ENCODE measurements at places on chromosomes 7 and 10.

DNA sequence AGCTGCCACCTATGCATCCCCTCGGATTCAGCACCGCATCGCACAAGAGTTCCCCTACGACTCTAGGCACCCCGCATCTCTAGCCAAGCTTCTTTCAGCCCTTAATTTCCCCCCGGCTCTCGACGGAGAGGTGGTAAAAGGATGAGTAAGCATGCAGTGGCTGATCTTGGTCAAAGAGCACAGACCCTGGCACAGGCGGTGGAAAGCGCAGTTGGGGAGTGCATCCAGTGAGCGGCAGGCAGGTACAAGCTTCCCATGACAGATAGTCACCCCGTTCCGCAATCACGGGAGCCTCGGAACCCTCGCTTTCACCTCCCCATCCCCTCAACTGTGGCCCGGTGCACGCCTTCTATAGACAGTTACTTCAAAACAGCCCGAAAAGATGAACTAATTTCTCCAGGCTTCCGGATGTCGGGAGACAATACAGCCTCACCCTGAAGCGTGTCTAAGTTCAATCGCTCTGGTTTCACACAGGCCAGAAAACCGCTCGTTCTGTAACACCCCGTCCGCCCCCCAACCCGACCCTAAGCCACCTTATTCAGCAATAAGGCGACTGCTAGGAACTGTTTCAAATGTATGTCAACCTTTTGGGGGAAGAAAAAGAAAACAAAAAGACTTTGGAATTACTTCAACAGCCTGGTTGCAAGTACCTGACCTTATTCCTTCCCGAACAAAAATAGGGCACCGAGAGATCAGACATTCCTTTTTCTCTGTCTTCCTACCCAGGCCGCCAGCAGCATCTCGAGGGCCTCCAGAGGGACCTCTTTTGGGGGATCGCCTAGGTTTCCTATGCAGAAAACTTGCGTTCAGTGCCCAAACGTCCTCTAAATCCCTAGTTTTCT is 1.4 kb downstream of the RHEB start:
- DNase-seq, result no peak

GRCh38 chr10:27724287-27724686 is 21.3 kb downstream of the MKX start:
- DNase-seq, result no peak

- DNase-seq, result no peak
Measured at GRCh38 chr10:14592566-14592965, 182.1 kb downstream of the FAM107B start.

DNA sequence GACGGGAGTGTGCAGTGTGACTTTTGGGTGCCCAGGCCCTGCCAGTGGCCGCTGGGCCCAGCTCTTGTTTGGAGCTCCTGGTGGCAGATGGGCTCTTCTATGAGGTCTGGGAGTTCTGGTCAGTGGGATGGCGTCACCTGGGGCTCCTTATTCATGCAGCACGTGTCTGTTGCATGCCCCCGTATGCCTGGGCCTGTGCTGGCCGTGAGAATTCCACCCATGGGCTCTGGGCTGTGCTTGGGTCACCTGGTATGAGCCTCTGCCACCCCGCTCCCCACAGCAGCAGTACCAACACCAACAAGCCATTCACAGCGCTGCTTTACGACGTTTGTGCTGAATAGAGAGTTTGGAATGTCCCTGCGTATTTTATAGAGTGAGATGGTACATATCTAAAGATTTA is 27.1 kb downstream of the INPP5A start:
- no peak for DNase-seq

DNA sequence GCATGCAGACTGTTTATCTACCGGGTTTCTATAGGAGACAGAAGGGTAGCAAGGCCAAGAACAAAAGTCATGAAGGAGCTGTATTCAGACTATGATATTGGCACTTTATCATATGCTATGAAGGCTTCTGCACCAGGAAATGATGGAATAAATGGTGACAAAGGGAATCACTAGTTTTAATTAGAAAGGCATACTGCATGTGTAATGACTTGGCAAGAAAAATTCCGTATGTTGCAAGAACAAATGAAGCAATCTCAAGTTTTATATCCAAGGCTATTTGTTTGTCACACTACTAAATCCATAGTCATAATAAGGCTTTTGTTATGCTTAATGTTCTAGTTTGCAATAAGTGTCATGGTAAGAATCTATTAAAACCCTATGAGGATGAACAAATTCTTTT is 230.9 kb downstream of the ZEB1 start:
- DNase-seq, result no peak

DNA sequence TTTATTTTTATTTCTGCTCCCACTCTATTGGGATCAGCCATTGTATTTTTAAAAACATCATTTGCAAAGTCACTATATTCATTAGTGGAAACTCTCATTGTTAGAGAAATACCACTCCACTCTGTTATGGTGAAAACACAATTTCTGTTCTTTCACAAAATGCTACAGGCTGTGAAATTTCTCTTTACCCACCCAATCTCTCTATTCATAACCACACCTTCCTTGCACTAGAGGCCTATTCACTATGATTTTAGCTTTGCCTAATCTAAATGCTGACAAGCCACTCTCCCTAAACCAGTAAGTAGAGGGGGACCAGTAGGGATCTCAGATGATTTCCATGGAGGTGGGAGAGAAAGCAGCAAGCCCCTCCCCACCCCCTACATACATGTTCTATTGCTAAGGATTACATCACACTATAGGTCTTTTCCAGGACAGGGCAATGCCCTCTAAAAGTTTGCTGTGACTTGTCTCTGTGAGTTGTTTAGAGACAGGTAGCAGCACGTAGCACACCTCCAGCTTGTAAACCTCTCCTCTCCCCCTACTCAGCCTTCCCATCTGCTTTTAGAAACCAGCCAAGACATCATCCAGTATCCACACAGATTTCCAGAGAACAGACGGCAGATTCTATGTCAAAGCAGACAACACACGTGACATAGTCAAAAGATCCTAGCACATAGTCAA is 58.3 kb upstream of the PPP1R3C start:
- DNase-seq, result no peak

GRCh38 chr7:131681961-131682360 is 125.5 kb upstream of the PODXL start:
- no peak for DNase-seq

- no peak for DNase-seq
Measured at GRCh38 chr7:108249453-108249852, 119.3 kb upstream of the LAMB4 start.

DNA sequence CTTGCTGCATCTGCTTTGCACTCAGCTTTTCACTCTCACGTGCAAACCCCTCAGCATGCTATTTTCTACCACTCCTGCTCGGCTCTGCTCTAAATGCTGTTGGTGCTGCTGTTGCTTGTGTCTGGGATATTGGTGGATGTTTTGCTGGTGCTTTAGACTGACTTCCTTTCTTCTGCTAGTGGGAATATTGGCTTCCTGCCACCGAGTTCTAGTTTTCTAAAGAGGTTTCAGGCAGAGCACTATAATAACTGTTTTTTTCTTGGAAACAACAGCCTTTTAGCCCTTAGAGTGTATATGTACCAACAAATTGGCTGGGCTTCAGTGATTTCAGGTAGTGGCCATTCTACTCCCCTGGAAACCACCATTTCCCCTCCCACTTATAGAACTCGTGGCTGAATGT is 27.8 kb downstream of the TMEM236 start:
- no peak for DNase-seq

DNA sequence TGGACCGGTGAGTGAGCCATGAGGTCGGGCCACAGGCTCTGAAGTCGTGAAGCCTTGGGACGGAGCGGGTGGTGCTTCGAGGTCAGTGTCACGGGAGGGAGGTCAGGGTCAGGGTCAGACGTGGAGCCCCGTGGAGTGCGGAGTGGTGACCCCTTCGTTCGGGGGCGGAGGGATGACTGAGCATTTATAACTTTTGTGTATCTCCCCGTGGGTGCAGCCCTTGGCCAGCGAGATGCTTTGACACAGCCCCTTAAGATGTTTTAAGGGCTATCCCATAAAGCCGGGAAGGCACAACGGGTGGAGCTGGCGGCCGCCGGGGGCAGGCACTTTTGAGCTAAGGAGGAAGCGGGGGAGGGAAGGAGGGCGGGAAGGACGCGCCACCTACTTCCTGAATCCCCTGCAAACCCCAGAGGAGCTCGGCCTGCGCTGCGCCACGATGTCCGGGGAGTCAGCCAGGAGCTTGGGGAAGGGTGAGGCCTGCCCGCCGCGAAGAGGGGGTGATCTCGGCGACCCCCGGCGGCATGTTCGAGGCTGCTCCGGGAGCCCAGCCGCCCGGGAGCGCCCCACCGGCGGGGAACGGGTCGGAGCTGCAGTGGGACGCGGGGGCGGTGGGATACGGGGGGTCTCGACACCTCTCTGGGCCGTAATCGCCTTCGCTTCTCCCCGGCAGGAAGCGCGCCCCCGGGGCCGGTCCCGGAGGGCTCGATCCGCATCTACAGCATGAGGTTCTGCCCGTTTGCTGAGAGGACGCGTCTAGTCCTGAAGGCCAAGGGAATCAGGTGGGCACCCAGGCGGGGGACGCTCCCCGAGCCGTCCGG is at the start of gene GSTO1:
Gene GSTO1 (plus strand): TSS at position 400 of the 818 bp plus-strand sequence. CDS start 37 bp downstream, at position 437.
- no peak for DNase-seq

- no peak for DNase-seq
Measured at GRCh38 chr10:9682802-9683201, 1334.9 kb upstream of the CELF2 start.

- no peak for DNase-seq
Measured at GRCh38 chr10:9824631-9825071, 1193.0 kb upstream of the CELF2 start.

GRCh38 chr7:24143547-24143946 is 140.4 kb upstream of the NPY start:
- DNase-seq, result no peak

- no peak for DNase-seq
Measured at GRCh38 chr10:123633636-123634035, 32.5 kb upstream of the GPR26 start.

DNA sequence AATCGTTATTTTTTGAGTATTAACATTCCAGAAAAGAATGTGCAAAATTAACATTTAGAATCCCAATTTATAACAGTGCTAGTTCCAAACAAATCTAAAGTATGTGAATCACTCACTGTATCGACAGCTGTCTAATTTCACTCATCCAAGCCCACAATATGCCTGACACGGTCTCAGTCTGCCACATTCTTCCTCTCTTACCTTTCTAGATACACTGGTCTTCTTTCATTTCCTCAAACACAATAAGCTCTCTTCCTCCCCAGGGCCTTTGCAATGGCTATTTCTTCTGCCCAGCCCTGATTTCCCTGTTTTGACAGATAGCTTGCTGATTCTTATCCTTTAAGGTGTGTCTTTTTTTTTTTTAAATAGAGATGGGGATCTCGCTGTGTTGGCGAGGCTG is 48.8 kb downstream of the UBE2H start:
- DNase-seq, result no peak

DNA sequence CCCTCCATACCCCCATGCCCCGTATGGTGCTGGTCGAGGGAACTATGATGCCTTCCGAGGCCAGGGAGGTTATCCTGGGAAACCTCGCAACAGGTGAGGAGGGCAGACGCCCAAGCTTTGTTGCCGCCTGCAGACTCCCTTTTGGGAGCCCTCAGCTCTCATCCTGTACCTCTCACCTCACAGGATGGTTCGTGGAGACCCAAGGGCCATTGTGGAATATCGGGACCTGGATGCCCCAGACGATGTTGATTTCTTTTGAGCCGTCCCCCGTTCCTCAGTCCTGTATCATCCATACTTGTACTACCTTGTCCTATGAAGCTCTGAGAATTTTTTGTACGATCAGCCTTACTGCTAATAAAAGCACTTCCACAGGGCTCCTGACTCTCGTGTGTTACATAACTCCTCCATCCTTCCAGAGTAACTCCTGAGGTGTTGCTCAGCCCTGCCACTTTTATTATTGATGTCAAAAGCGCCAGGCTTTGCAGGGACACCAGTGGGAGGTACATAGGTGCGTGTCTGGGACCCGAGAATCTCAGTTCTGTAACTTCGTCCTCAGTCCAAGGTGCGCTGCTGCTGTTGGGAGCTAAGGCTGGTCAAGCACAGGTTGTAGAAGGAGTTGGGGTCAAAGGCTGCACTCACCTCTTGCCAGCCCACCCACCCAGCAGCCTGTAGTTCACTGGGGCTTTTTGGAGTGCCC is 1.1 kb downstream of the UFSP1 start:
- no peak for DNase-seq

- no peak for DNase-seq
Measured at GRCh38 chr10:93086289-93086688, 12.6 kb downstream of the CYP26A1 start.

DNA sequence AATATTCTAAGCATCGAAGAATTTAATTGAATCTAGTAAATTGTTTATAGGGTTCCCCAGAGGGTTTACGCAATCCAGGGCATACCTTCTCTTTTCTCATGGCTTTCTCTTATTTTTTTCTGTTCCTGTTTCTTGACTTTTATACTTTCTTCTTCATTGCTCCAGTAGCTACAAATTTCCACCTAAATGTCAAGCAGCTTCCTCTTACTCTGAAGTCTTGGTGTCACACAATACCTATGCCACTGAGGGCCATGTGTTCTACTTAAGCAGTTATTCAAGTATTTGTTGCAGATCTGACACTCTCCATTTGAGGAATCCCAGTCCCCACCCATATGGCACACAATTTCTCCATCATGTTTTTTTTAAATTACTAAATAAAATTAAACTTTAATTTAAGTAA is 343.1 kb upstream of the MBL2 start:
- DNase-seq, result no peak

DNA sequence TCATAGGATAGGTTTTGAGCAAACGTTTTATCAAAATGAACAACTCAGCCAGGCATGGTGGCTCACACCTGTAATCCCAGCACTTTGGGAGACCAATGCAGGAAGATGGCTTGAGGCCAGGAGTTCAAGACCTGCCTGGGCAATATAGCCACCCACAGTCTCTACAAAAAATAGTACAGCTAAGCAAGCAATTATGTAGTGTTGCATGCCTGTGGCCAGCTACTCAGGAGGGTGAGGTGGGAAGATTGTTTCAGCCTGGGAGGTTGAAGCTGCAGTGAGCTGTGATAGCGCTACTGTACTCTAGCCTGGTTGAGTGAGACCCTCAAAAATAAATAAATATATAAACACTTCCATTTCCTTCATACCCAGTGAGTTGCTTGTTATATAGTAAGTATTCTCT is 67.1 kb downstream of the LSMEM1 start:
- no peak for DNase-seq

- no peak for DNase-seq
Measured at GRCh38 chr10:60369547-60369930, 20.1 kb downstream of the ANK3 start.

GRCh38 chr7:134315679-134316538 is 821 bp downstream of the SLC35B4 start:
- DNase-seq, result peak; percentile 5

DNA sequence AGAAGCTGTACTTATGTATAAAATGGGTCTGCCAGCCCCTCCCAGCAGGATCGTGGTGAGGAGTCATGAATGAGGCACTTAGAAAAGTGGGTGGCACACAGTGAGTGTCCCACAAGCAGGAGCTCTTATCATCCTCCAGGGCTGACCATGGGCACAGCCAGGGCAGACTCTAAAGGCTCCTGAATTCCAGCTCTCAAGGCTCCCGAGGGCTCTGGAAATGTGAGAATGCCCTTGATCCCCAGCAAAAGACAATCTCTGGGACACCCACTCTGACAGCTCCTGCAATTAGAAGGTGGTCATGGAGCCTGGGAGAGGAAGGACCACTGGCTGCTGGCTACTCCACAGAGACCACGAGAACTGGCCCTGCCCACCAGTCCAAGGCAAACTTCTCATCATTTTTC is 1.6 kb downstream of the VSTM4 start:
- DNase-seq, result no peak

- no peak for DNase-seq
Measured at GRCh38 chr10:23696476-23696875, 257.6 kb downstream of the OTUD1 start.

- no peak for DNase-seq
Measured at GRCh38 chr10:125130916-125131315, 29.4 kb downstream of the CTBP2 start.
